T47D (cell line): ENCODE measurements at places on chromosomes 3 and 15.

DNA sequence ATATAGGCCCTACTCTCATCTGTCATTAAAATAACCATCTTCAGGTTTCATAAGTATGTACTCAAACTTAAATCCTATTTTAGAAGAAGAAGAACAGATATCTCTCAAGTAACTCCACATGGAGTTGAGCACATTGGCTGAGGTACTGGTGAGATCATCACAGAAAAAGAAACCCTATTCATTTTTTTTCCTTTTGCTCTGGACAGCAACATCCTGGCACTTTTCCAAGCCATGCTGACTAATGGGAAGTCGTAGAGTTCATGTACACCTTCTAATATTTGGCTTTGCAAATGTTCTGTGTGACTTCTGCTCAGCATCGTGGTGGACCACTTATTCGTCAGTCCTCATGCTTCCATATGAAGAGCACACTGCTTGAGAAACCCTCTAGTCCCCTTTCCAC is 336.0 kb upstream of the KCNH8 start:
- DNase-seq = no peak

DNA sequence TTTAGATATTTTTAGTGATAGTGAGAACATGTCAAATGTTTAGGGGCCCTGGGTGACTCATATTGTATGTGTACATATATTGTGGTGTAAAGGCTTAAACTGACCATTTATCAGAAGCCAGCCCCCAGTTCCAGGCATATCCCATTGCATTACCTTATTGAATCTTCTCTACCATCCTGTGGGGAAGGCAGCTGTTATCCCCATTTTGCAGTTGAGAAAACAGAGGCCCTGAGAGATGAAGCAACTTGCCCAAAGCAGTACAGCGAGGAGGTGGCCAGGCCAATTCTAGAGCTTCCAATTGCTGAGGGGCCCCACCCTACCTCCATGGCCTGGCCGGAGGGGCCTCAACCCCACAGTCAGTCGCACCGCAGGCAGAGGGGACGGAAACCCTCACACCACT is 47.9 kb downstream of the ZNF710 start:
- no peak for DNase-seq

- DNase-seq = no peak
Measured at GRCh38 chr3:52532517-52532837, 1.2 kb downstream of the NT5DC2 start.

DNA sequence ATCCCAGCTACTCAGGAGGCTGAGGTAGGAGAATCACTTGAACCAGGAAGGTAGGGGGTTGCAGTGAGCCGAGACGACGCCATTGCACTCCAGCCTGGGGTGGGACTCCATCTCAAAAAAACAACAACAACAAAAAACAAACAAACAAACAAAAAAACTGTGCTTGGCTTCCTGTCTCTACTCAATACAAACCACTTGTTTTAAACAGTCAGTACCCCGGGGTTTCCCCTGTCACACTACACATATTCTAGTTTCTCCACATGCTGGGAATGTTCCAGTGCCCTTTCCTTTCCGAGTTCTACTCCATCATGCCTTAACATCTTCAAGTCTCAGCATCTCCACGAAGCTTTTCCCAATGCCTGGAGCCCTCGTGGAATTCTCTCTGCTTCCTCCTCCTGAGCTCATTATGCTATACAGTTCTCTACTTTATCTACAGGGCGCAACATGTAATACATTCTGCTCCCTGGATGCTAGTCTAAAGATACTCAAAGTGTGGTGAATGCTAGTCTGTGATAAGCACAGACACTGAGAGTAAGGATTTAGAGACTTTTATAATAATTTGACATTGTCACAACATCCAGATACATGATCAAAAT is 7.8 kb downstream of the EMC3 start:
- no peak for DNase-seq

DNA sequence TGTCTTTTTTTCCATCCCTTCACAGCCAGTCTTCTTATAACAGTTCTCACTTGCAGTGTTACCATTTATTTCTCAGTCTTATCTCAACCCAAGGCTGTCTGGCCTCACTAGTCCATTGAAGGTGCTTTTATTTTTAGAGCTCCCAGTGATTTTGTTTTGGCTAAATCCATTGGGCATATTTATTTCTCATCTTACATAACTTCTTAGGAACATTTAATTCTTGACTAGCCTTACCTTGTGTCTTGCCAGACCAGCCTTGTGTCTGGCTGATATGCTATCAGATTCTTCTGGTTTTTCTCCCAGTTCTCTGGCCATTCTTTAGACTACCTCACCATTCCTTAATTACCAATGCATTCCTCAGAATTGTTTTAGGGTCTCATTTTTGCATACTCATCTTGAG is 42.3 kb upstream of the TUSC7 start:
- no peak for DNase-seq

DNA sequence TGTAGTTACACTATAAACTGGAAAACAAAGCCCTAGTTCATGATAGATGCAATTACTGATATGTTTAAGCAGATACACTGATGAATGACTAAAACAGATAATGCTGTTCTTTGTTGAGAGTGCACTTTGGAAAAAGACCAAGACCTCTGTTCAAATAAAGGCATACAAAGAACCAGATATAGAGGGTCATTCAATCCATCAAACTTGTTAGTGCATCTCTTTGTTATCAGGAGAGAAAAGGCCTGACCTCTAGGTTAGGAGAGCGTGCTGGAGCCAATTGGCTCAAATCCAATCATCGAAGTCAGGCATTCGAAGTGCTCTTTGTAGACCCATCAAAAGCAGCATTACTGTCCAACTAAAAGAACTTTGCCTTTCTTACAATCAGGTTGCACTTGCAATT is 124.2 kb downstream of the TFG start:
- DNase-seq = no peak

DNA sequence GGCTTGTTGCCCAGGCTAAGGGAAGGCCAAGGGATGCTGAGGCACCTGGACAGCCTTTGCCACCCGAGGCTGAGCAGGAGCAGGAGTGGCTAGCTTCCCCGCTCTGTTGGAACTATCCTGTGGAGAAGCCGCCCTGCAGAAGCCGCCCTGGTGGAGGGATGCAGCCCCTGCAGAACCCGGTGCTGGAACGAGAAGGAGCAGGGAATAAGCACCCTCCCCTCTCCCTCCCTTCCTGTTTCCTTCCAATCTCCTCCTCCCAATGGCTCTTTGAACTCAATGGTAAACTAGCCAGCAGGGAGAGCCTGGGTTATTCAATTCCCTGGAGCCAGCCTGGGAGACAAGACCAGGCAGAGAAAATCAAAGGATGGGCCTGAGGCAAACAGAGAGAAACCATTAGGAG is 11.8 kb upstream of the HRG start:
- DNase-seq = peak; percentile 26

DNA sequence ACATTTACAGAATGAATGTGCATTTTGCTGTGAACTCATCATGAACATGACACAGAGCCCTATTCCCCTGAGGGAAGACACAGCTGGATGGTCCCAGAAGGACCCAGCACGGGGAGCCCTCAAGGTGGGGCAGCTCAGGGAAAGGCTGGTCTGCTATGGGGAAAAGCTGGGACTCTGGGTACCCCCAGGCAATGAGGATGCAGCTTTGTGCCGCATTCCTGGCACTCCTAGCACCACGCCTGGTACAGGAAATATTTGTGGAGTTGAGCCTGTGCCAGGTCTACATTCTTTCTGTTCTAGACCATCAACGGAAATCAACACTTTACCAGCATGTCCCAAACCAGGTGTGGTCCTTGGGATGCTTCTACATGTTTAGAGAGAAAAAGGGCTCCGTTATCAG is 74.0 kb downstream of the SRGAP3 start:
- DNase-seq = peak; percentile 89

- DNase-seq = no peak
Measured at GRCh38 chr3:157922614-157923013, 183.6 kb downstream of the SHOX2 start.

DNA sequence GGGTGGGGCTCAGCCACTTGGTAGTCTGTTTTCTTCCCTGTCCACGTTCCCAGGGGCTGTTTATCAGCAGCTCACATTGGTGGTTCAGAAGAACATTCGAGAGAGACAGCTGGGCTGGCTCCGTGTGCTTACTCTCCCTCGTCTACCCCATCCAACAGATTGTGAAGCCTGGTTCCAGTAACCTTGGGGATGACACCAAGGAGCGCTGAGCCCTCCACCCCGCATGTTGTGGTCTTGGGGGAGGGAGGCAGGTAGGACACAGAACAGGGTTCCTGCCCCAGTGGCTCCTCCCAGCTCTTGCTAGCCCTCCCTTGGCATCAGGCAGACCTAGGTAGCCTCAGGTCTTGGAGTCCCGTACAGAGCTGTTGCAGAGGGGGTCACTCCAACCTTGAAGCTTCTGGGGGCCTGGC is 33.1 kb downstream of the KLF13 start:
- no peak for DNase-seq

GRCh38 chr3:176097027-176097426 is 1100.3 kb downstream of the TBL1XR1 start:
- DNase-seq = no peak

DNA sequence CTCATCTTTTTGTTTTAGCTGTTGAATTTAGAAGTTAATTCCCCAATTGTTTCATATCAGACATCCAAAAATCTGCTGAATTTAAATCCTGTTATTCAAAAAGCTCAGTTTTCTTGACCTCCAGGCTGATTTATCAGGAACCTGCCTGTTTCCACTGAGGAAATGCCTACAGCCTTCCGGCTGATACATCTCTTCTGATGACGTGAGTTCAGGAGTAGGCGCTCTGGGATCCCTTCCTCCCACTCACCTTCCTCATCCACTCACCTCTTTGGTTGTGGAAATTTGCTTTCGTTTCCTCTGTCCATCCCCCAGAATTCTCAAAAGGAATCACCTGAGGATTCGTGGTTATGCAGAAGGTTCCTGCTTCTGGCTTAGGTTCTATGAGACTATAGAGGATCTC is 55.4 kb upstream of the ALDH1A3 start:
- DNase-seq = no peak

DNA sequence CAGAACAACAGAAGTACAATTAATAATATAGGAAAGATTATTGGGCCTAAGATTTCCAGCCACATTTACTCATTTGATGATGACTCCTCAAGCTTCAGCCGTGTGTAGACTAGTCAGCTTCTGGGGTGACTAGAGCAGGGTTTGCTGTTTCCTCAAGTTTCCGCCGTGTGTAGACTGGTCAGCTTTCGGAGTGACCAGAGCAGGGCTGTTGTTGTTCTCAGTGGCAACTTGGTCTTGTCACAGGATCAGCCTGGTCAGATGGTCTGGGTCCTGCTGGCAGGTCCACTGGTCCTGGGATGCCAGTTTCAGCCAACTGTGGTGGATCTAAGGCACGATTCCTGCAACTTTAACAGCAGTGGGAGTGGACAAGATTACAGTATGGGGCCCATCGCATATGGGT is 21.8 kb upstream of the NOX5 start:
- no peak for DNase-seq

DNA sequence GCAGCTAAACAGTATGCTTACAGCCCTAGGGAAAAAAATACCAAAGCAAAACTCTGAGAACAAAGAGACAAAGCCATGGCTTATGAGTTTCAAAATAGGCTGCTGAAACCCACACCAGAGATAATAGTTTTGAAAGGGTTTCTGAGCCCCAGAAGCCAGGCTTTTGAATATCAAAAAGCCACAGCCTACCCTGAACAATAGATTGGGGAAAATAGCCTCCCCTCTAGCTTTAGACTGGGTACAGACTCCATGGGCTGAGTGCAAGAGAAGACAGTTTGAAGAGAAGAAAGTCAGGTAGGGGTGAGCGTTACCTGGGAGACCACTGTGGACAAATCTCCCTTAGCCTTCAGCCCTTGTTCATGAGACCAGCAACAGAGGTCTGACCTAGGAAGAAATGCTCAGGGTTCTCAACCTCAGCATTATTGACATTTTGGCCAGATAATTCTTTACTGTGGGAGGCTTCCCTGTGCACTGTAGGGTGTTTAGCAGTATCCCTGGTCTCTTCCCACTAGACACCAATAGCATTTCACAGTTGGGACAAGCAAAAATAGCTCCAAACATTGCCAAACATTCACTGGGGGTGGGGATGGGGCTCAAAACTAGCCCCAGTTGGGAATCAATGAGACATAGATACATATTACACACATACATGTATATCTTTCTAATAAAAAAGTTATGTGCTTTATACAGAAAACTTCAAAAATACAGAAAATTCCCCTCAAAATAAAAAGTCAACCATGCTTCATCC is 11.6 kb upstream of the TAFA4 start:
- no peak for DNase-seq

DNA sequence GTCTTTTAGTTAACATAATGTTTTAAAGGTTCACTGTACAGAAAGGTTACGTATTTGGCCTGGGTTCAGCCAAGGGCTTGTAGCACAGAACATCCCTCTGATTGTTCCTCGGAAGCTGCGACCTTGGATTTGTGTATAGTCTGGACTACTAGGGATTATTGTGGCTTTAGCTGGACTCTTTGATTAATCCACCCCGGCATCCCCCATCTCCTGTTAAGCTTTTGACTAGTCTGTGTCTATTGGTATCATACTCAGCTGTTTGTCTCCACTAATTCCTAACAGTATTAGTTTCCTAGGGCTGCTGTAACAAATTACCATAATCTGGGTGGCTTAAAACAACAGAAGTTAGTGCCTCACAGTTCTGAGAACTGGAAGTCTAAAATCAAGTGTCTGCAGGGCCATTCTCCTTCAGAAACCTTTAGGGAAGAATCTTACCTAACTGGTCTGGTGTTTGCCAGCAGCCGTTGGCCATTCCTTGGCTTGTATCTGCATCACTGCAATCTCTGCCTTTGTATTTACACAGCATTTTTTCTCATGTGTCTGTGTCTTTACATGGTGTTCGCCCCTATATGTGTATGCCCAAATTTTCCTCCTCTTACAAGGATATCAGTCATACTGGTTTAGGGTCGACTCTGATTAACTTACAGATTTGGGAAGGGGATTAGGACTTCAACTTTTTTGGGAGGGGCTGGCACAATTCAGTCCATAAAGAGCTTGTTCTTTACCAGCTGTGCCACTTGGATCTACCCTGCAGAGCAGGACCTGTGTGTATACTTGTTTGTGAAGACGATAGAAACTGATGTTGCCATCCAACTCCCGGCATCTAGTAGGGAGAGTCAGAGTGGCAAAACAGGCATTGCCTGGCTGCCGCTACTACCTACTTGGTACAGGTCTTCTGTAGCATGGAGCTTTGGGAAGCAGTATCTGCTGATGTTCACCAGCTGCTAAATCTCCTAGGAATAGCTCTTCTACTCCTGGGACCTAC is 117.8 kb downstream of the UBE2E2 start:
- peak; percentile 23 for DNase-seq

DNA sequence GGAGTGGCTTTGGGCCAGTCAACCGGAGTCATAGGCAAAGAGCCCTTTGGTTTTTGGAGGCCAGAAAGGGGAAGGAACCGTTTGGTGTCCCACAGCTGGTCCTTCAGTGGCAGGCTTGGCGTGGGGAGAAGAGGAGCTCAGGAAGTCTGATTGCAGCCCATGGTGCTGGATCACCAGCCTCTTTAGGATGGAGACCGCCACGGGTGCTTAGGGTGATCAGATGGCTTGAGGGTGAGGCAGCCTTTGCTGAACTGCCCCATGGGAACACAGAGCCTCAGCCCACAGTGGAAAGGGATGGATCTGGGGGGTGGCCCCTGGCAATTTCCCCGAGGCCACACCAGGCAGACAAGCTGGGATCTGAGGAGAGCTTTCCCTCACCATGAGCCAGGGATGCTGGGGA is 38.6 kb upstream of the TOPBP1 start:
- no peak for DNase-seq

GRCh38 chr3:180183346-180183745 is 146.6 kb upstream of the PEX5L start:
- no peak for DNase-seq
